ENCODE measurements at places on chromosomes 6 and 20.

- DNase-seq: no peak
Measured at GRCh38 chr6:170190046-170190445, 100.8 kb downstream of the DLL1 start.

DNA sequence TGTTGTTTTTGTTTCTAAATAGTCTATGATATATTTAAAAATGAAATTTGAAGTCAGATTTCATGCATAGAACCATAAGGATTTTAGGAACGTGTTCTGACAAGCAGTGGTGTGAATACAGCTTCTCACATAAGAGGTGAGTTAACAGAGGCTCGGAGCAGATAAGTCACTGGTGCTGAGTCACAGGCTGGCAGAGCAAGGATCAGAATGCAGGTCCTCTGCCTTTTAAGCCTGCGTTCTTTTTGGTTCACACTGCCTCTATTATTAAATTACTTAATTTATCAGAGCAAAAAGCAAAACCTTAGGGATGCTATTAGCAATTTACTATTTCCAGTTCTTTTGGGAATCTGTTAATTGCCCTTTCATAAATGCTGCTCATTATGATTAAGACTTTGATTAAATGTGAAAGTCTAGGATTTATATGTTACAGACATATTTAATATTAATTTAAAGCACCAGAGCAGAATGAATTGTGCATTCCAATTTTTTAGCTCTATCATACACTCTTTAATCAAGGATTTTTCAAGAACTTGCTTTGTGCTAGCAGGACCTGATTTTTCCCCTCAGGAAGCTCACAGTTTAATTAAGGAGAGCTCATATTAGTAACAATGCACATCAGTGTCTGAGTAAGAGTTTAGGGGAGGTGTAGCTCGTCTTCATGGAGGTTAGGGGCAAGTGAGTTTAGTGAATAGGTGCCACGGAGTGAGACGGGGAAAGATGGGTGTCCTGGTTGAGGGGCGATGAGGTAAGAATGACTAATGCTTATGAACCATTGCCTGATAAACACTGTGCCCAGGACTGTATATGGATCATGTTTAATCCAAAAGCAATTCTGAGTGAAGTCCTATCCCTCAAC is 212.7 kb upstream of the AGPAT4 start:
- DNase-seq: no peak

GRCh38 chr6:24667378-24667803 is 514 bp downstream of the ACOT13 start:
- no peak for DNase-seq

DNA sequence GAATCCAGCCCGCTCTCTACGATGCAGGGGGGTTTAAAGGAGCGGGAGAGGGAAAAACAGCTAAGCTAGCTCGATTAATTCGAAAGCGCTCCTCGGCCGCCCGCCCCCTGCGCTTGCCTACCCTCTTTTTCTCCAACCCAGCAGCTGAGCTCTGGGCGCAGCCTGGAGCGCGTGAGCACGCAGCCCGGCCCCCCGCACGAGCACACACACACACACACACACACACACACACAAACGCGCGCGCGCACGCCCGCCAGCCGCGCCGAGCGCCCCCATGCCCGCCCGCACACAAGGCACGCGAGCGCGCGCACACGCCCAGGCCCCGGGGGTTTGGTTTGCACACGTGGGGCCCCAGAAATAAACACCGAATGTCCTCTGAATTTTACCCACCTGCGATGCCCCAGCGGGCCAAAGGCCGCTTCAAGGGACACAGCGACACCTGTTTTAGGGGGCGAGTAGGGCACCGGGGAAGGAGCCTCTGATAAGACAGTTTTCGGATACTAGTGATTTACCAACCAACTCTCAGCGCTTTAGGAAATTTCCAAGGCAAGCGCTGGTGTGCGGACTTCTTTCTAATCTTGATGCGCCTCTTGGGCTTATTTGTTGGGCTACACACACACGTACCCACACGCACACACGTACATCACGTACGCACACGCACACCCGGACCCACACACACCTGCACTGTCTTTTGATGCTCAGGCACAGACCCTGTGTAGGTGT is 802 bp upstream of the NRN1 start:
- DNase-seq: no peak

DNA sequence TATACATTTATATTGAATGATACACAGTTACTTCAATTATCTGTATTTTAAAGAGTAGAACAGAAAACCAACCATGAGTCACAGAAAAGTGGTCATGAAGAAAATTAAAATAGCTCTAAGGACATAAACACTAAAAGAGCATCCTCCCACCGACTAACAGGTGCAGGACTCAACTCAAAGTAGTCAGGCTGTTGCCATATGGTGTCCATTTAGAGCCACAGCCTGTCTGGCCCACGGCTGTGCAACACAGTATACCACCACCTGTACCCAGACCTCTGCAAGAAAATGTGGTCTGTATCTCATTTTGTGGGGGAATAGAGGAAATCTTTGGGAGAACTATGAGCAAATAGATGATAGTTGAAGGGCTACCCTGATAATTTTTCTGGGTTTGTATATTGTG is 449.8 kb upstream of the RNF217 start:
- no peak for DNase-seq

DNA sequence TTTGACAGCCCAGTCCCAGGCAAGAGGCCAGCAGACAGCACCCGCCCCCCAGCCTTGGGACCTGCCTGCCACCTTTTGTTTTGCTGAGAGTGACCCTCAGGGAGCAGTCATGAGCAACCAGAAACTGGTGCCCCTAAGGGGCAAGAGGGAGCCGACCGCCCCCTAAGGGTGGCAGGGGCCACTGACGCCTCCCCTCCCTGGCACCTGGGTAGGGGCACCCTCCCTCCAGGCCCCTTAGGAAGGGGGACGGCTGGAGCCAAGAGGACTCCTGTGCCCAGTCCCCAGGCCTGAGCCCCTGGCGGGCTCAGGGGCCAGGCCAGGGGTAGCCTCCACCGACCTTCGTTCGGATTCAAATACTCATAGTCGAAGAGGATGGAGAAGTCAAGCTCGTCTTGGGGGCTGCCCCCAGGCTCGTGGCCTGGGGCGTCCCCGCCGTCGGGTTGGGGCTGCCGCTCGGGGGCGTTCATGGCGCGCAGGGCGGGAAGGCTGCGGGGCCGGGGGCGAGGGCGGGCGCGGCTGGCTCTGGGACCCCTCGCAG is 417 bp downstream of the NFATC2 start:
- peak; percentile 72 for DNase-seq

DNA sequence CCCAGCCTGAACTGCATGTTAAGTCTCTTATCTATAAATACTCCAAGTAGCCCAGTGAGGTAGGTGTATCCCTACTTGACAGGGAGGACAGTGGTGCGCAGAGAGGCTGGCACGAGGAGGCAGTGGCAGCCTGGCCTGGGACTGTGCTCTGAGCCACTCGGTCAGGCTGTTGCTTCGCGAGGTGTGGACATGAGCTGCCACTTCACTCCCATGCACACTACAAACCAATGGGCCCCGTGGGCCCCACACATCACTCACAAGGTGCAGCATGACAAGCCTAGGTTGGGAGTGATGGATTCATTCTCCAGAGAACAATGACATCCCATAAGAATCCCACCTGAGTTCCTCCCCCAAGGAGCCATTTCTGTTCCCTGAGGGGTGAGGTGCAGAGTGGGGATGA is 54.9 kb downstream of the TMEM242 start:
- DNase-seq: no peak

- DNase-seq: no peak
Measured at GRCh38 chr20:38067717-38068365, 34.3 kb downstream of the RPRD1B start.

- DNase-seq: no peak
Measured at GRCh38 chr20:21436205-21436604, 38.9 kb upstream of the NKX2-4 start.

DNA sequence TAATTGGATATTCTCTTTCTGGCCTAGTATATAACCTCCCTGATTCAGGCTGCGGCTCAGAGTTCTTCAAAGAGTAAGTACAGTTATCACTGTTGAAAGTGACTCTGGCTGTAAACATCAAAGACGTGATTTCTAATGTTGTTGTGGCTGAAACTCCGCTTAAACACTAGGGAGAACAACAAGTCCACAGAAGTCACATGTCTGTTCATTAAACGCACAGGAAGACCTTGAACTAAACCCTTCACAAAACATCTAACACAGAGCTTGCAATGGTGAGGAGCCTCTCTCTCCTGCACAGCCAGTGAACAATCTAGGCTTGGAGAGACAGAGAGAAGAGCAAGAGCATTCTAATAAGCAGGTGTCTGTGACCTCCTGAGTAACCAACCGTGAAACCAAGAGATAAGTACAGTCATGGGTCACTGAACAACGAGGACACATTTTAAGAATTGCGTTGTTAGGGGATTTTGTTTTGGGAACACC is 249.3 kb downstream of the PRKN start:
- no peak for DNase-seq

GRCh38 chr6:144246988-144247387 is 38.1 kb upstream of the UTRN start:
- DNase-seq: no peak

- DNase-seq: peak; percentile 54
Measured at GRCh38 chr6:53437557-53438202, 88.9 kb upstream of the ELOVL5 start.

GRCh38 chr6:120303527-120303926 is 954.0 kb upstream of the MAN1A1 start:
- DNase-seq: no peak

GRCh38 chr6:158061709-158062461 is 80.2 kb downstream of the SYNJ2 start:
- no peak for DNase-seq

GRCh38 chr6:150118627-150119026 is 24.2 kb upstream of the PPP1R14C start:
- DNase-seq: no peak

- no peak for DNase-seq
Measured at GRCh38 chr6:23688650-23689049, 437.4 kb upstream of the NRSN1 start.

GRCh38 chr6:128078276-128078675 is 177.4 kb upstream of the THEMIS start:
- DNase-seq: no peak

DNA sequence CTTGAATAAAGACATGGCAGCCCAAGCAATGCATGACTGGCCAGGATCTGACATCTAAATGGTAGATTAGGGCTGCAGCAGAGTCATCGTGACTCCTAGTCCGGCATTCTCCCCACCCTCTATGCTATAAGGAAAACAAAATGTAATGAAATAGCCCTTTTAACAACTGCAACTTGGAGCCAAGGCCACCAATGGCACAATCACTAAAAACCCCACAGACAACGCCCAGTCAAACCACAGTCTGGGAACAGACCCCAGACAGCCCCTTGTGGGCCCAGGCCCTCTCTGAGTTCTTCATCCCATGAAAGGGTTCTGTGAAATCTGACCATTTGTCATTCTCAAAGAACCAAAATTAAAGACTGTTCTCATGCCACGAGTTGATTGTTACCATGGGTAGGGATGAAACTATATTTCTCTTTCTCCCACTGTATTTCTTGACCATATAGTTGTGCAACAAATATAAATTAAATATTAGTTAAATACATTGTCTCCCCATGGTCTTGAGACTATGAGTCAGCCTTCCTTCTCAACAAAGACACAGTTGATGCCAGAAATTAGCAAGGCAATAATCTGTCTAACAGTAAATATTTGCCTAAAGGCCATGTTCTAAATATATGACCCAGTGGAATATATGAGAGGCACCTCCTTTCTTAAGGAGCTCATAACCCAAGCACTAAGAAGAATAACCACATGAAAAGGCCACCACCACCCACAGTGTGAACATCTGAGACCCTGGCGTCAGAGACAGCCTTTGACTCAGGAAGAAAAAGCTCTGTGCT is 85.6 kb upstream of the SSTR4 start:
- no peak for DNase-seq

DNA sequence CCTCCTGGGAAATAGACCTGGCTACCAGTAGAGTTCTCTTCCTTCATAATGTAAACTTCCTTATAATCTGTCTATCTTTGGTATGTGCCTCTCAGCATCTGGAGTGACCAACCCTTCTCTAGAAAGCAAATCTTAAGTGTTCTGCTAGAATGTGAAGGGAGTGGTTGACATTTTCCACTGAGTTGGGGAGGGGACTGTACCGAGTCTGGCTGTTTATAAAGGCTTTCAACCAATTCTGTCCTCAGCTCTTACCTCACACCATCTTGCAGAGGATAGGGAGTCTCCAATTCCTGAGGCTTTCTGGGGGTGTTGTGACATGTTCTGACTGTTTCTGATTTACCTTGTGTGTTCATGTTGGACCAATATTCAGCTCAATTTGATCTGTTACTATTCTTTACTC is 39.6 kb downstream of the FAM217A start:
- no peak for DNase-seq

GRCh38 chr6:130259140-130259539 is 36.4 kb upstream of the SAMD3 start:
- DNase-seq: no peak

- DNase-seq: no peak
Measured at GRCh38 chr20:19292254-19292653, 79.8 kb downstream of the SLC24A3 start.

DNA sequence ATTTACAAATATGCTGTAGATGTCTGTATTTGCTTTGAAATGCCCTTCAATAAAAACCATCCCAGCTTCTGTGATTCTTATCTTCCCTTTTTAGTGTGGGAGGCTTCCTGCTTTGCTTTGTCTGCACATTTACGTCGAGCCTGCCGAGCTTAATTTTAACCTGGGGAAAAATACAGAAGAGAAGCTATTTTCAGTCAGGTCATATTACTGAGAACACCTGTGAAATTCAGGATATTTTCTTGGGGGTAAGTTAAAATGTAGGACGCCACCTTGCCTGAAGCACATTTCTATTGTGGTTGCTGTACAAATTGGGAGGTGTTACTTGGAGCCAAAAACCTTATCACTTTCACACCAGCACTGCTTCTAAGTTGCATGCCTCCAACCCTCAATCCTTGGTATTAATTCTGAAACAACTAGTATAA is 43.6 kb upstream of the FUCA2 start:
- no peak for DNase-seq

- no peak for DNase-seq
Measured at GRCh38 chr20:54995553-54995952, 520.2 kb downstream of the DOK5 start.

- no peak for DNase-seq
Measured at GRCh38 chr6:90496258-90497016, 90.4 kb downstream of the MAP3K7 start.

GRCh38 chr6:111646942-111647341 is 41.3 kb upstream of the TRAF3IP2 start:
- DNase-seq: no peak

GRCh38 chr6:74075323-74075722 is 379.3 kb downstream of the CD109 start:
- no peak for DNase-seq

DNA sequence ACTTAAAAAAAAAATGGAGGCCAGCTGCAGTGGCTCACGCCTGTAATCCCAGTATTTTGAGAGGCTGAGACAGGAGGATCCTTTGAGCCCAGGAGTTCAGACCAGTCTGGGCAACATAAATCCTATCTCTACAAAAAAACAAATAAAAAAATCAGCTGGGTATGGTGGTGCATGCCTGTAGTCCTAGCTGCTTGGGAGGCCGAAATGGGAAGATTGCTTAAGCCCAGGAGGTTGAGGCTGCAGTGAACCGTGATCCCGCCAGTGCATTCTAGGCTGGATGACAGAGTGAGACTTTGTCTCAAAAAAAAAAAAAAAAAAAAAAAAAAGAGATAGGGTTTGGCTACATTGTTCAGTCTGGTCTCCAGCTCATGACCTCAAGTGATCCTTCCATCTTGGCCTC is 29.7 kb downstream of the MYO6 start:
- no peak for DNase-seq
